ENCODE measurements at places on chromosomes 16 and 17.

DNA sequence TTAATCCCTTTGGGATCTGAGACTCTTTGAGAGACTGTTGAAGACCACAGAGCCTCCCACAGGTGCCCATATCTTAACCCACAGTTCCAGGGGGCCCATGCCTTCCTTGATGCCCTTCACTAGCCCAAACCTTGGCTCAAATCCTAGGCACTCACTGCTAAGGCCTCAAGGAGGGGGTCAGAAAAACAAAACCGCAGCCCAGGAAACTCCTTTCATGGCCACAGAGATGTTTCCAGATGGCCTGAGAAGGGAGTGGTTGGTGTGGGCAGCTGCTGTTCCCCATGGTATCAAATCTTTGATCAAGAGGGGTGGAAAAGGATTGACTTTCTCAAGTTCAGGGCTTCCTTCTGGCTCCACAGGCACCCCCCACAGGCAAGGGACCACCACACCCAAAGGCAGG is 44.7 kb downstream of the CDH1 start:
- DNase-seq, result no peak

- DNase-seq, result no peak
Measured at GRCh38 chr17:44376124-44376523, 12.5 kb upstream of the FAM171A2 start.

DNA sequence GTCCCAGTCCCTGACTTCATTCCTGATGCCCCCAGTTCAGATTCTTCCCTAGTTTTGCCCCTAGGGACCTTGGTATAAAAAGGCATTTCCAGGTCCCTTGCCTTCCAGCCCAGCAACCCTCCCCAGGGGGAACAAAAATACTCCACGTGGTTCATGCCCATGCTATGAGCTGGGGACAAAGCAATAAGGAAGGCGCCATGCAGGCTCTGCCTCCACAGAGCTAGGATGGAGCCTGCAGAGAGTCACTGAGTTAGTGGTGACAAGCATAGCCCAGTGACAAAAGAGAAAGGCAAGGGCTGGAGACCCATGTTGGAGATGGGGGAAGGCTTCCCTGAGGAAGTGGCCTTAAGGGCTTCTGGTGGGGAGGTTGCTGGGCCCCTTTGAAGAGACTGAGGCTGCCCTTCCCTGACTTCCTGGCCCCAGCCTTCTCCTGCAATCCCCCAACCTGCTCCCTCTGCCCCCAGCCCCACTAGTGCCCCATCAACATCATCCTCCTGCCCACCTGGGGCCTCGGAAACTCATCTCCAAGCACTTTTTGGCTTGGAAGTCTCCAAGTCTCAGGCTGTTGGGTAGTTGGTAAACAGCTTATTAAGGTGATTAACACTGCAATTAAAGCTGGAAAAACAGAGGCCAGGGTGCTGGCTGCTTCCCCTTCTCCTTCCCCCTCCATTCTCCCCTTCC is 9.6 kb downstream of the DLX3 start:
- no peak for DNase-seq

- peak; percentile 95 for DNase-seq
Measured at GRCh38 chr16:4936991-4937781, at the start of gene PPL. TSS of gene PPL (minus strand) at chr16:4937148. CDS start at chr16:4937045, 103 bp downstream.

DNA sequence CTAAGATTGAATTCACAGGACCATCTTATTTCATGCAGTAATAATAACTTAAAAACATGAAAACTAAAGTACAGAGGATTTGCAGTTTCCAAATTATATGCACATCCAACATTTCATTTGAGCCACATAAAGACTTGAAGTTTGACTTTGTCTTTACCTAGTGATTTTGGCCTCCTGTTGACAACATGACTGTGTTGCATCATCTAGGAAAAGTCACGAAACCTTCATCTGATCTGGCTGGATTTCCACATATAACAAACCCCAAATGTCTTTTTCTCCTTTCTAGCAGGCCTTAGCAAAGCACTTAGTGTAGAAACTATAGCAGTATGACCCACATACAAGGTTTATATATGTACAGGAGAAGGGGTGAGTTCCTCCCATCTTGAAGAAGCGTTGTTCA is 406.5 kb upstream of the CDH5 start:
- DNase-seq, result no peak

DNA sequence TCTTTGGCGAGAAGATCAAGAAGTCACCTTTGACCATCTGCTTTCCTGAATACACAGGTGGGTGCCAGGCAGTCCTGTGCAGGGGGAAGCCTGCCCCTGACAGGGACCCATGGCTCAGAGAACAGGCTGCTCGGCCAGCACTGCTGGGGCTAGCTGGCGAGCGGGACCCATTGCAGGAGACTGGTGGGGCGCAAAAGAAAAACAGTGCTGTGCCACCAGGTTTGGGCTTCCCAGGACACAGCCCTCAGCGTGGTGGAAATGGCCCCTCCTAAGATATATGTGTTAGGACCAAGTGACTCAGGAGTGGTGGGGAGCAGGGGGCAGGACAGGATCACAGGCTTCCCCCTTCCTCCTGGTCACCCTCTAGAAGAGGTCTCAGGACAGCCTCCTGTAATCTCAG is 73.9 kb downstream of the AMFR start:
- DNase-seq, result no peak

DNA sequence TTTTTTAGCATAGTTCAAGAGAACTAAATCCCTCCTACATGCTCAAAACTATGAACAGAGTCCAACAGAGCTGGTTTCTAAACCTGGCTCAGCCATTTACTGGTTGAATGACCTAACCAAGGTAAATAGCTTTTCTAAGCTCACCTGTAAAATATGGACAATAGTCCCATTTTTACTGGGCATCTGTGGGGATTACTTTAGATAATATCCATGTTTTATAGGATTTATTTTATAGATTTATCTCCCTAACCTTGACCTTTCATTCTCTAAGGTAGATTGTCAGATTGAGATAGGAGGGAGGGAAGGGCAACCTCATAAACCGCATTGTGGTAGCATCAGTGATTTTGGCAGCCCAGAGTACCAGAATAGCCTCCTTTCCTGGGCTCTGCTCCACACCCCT is 178.5 kb upstream of the TOX3 start:
- DNase-seq, result no peak

GRCh38 chr16:66026787-66027330 is 339.6 kb upstream of the CDH5 start:
- no peak for DNase-seq

GRCh38 chr17:56468840-56469239 is 124.7 kb upstream of the NOG start:
- DNase-seq, result no peak

DNA sequence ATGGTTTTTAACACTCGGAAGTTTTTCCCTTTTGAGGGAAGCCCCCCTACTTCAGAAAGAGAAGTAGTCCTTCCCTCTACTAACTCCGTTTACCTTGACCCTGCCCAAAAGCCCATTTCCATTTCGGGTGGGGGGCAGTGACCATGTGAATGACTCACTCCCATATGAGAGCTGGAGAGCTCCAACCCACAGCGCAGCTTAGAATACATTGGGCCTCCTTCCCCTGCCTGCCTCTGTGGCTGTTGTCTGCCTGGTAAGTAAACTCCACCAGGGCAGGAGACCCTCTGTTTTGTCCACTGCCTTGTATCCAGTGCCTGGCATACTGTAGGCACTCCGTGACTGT is 985 bp downstream of the SGSM2 start:
- no peak for DNase-seq

- no peak for DNase-seq
Measured at GRCh38 chr17:74151551-74152315, 51.7 kb upstream of the RPL38 start.

DNA sequence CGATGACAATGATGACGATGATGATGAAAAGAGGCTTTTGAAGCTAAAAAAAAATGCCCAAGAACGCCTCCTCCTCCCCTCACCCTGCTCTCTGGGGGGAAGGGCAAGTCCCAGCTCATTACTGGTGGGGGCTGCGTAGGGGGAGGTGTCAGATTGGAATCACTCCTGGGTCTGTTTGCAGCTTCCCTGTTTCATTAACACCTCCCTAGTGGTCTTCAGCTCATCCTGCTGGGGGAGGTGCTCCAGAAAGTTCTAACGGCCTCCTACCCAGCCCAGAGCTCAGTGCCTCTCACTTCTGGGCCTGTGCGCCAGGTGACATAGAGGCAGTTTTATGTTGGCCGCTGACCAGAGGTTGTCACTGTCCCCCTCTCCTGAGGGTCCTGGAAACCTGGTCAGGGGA is 12.7 kb downstream of the MRM1 start:
- no peak for DNase-seq

GRCh38 chr17:47844227-47844626 is 3.2 kb upstream of the SCRN2 start:
- DNase-seq, result no peak

DNA sequence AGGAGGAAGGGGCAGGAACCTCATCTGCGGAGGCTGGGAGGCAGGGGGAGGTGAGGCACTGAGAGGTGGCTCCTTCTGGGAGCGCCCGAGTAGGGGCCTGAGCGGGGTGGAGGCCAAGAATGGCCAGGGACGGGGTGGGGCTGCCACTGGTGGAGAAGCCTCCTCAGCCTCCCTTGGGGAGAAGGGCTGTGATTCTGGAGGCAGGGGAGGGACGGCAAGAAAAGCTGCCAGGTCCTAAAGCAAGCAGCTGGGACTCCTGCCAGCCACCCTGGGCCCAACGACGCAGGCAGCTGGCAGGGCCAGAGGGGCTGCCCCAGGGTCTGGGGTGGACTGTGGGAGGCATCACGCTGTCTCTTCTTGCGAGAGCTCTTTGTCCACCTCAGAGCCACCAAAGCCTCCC is 12.7 kb upstream of the MLKL start:
- DNase-seq, result no peak

DNA sequence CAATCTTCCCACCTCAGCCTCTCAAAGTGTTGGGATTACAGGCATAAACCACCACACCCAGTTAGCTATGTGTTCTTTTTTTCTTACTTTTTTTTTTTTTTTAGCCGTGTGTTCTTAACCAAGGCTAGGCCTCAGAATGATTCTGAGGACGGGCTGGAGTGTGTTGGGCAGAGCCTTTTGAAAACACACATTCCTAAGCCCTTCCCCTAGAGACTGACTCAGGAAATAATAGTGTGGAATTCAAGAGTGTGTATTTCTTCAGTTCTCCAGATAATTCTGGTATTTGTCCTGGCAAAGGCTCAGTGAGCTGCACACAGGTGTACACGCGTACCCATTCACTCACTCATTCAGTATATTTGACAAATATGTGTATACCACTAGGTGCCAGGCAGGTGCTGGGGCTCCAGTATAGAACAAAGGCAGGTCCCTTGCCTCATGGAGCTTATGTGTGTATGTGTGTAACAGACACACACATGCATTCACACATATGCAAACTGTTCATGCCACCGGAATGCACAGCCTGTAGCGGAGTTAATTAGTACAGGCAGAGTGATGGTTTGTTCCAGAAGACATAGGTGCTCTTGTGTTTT is 19.4 kb upstream of the NFATC3 start:
- no peak for DNase-seq

- no peak for DNase-seq
Measured at GRCh38 chr17:4375039-4375748, 8.7 kb upstream of the UBE2G1 start.

DNA sequence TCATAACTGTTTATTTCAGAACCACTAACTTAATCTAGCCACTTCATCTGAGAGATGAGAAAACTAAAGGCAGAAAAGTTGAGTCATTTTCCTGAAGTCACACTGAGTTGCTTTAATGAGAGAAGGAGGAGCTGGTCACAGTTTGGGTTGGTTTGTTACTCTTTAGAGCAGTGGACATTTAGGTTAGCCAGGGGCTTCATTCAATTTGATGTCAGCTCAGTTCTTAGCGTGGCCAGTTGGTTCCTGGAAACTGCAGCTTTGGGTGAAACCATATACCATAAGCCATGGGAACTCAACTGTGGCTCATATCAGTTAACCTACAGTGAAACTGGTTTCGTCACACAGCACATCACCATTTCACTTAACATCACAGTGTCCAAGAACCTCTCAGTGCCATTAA is 59.2 kb upstream of the ADORA2B start:
- DNase-seq, result no peak

- DNase-seq, result no peak
Measured at GRCh38 chr16:515175-515938, 12.2 kb upstream of the CAPN15 start.

DNA sequence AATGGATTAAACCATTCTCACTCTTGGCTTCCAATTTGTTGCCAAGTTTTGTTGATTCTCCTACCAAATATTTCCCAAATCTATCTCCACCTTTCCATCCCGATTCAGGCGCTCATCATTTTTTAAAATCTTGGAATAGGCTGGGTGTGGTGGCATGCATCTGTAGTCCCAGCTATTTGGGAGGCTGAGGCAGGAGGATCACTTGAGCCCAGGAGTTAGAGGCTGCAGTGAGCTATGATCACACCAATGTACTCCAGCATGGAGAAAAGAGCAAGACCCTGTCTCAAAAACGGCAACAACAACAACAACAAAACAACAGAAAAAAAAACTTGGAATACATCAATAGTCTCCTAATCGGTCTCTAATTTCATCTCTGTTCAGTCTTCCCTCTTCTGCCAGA is 902 bp upstream of the NKIRAS2 start:
- no peak for DNase-seq

GRCh38 chr17:82949361-82949760 is 109.5 kb upstream of the ZNF750 start:
- DNase-seq, result no peak

DNA sequence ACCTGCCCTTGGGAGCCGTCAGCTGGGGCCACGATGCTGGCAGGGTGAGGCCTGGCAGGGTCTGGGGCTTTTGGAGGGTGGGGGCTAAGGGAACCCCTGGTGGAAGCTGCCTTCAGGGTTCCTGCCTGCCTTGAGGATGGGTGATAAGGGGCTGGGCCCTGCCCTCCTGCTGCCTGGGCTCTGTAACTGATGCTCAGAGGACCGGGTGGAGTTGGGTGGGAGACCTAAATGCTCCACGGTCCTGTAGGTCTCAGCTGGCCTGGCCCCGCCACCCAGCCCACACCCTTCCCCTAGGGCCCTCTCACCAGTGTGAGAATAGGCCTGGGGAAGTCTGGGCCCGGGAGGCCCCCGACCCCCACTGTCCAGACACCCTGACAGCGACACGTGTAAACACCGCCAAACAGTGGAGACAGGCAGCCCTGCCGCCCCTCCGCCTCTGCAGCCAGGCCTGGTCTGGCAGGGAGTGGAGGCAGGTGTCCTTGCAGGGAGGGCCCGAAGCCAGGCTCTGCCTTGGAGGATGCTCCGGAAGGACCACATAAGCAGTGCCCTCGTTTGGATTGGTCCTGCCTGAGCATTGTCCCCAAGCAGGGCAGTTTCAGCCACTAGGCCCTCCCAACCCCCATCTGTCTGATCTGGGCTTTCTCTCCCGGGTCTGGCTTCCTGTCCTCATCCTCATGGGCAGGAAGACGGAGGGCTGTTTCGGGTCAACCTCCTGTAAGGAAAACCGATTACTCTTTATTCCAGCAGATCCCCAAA is 6.5 kb upstream of the BAHCC1 start:
- DNase-seq, result no peak

- peak; percentile 53 for DNase-seq
Measured at GRCh38 chr17:60941028-60941427, 263.4 kb downstream of the BCAS3 start.

Data from breast epithelium (tissue), 4 donors.